ENCODE measurements at places on chromosomes 2 and 18. TPM values are rescaled to one million over a fixed set of nuclear protein-coding genes. Genes with fewer than 3 reads are reported as not detected.
A peak's percentile ranks its signal among the peaks of the same experiment; 100 is the strongest.

TRAPPC12 gene
- total RNA-seq, result 210 TPM

MEP1B gene
- total RNA-seq, result not detected

SNED1 gene
- total RNA-seq, result 14.9 TPM

ATP8B1 gene
- 25.3 TPM for total RNA-seq

GRCh38 chr2:203812294-203813221 lies 55.0 kb upstream of the CTLA4 start:
- no peak for DNase-seq
- no peaks in the 10 kb centered on the region for H3K27me3 ChIP-seq
- H3K27ac ChIP-seq, result no peak overlapping the region
- H3K36me3 ChIP-seq, result no peaks in the 10 kb centered on the region
- peaks cover 24% of the 10 kb centered on the region for H3K4me1 ChIP-seq

DNA sequence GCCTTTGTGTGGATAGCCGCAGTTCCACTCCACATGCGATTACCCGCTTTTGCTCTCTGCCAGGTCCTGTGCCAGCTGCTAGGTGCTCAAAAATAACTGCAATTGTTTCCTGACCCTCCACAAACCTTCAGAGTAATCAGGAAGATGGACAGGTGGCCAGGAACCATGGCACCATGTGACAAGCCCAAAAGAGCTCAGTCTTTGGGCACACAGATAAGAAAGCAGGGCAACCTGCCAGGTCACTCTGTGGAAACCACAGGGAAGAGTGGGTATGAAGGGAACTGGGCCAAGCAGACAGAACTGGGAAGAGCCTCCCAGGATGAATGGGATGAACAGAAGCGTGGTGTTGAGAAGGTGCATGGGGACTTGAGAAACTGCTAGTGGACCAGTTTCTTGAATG lies 79.4 kb upstream of the AGAP1 start:
- H3K4me1 ChIP-seq, result no peaks in the 10 kb centered on the region
- no peak overlapping the region for H3K4me3 ChIP-seq
- H3K36me3 ChIP-seq, result no peaks in the 10 kb centered on the region
- no peaks in the 10 kb centered on the region for H3K27me3 ChIP-seq

- no peaks in the 10 kb centered on the region for H3K4me1 ChIP-seq
- no peak overlapping the region for H3K4me3 ChIP-seq
- DNase-seq, result no peak
- H3K27me3 ChIP-seq, result no peaks in the 10 kb centered on the region
These were observed 41.8 kb downstream of the SMAD7 start for GRCh38 chr18:48908916-48909315.

GRCh38 chr2:197164141-197164754 lies 146.3 kb downstream of the ANKRD44 start:
- no peak for DNase-seq
- no peak overlapping the region for H3K27ac ChIP-seq
- H3K4me1 ChIP-seq, result peaks cover 4% of the 10 kb centered on the region
- H3K27me3 ChIP-seq, result no peaks in the 10 kb centered on the region
- peak overlapping the region; percentile 2 for H3K4me3 ChIP-seq

GRCh38 chr18:49682173-49682802 lies 120.4 kb downstream of the LIPG start:
- DNase-seq, result no peak
- no peaks in the 10 kb centered on the region for H3K27me3 ChIP-seq
- H3K4me3 ChIP-seq, result no peak overlapping the region
- no peaks in the 10 kb centered on the region for H3K36me3 ChIP-seq
- no peaks in the 10 kb centered on the region for H3K4me1 ChIP-seq

DNA sequence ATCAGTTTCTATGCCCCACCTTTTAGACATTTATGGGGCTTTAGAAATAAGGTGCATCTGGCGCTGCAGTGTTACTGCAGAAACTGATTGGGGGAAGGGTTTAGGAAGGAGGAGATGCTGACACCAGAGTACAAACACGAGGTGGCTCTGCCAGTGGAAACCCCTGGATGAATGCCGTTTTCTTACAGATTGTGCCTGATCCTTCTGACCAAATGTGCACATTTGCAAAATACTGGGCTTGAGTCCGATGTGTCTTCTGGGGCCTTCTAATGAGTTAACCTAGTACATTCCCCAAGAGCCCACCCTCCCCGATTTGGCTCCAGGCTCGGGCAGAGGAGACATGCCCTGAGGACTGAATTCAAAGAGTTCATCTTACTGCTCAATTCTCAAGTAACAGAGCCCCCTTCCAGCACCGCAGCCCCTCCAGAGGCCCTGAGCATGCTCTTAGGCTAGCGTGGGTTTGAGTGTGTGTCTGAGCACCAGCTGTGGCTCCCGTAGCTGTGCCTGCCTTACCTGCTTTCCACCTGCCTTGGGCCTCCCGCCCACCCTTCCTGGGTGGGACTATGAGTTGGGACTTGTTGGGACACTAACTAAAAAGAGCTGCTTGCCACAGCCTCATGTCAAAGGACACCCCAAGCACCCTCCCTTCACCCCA lies 116.7 kb upstream of the COPS8 start:
- H3K27ac ChIP-seq, result no peak overlapping the region
- peaks cover 10% of the 10 kb centered on the region for H3K27me3 ChIP-seq
- H3K36me3 ChIP-seq, result no peaks in the 10 kb centered on the region
- H3K4me3 ChIP-seq, result no peak overlapping the region

DNA sequence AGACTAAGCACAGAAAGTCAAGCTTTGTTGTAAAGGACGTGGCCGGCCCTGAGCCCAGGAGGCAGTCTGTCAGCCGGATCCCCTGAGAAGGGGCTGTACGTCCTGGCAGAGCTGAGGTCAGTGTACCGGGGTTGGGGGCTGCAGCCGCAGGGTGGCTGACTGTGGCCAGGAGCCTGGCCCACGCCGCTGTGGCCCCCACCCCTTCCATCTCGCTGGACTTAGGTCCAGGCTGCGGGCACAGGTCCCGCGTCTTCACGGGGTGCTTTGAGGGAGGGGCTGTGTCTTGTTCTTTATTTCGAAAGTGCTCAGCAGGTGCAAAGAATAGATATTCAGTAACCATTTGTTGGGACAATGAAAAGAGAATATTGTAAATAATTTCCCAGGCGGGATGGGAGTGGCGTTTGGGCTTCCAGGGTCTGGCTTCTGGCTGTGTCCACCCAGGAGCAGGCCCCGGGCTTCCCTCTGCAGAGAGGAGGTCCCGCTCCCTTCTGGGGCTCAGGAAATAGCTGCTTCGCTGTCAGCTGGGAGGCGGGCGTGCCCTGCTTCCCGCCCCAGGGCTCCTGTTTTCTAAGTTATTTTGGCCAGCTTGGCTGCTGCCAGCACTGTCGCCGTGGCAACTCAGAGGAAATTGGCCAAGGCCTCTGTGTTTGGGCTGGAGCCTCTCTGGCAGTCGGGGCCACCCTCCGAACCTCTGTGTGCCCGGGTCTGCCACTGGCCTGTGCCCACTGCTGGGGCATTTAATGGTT lies 7.4 kb downstream of the NFATC1 start:
- H3K27ac ChIP-seq, result peak overlapping the region; percentile 63
- peaks cover 70% of the 10 kb centered on the region for H3K4me1 ChIP-seq
- H3K4me3 ChIP-seq, result peak overlapping the region; percentile 24
- DNase-seq, result no peak
- no peaks in the 10 kb centered on the region for H3K27me3 ChIP-seq
- no peaks in the 10 kb centered on the region for H3K36me3 ChIP-seq

- H3K36me3 ChIP-seq, result peaks cover 22% of the 10 kb centered on the region
- no peaks in the 10 kb centered on the region for H3K27me3 ChIP-seq
- peaks cover 6% of the 10 kb centered on the region for H3K4me1 ChIP-seq
- peak overlapping the region; percentile 19 for H3K27ac ChIP-seq
These were observed 83.9 kb downstream of the ITSN2 start for GRCh38 chr2:24276349-24276899.

DNA sequence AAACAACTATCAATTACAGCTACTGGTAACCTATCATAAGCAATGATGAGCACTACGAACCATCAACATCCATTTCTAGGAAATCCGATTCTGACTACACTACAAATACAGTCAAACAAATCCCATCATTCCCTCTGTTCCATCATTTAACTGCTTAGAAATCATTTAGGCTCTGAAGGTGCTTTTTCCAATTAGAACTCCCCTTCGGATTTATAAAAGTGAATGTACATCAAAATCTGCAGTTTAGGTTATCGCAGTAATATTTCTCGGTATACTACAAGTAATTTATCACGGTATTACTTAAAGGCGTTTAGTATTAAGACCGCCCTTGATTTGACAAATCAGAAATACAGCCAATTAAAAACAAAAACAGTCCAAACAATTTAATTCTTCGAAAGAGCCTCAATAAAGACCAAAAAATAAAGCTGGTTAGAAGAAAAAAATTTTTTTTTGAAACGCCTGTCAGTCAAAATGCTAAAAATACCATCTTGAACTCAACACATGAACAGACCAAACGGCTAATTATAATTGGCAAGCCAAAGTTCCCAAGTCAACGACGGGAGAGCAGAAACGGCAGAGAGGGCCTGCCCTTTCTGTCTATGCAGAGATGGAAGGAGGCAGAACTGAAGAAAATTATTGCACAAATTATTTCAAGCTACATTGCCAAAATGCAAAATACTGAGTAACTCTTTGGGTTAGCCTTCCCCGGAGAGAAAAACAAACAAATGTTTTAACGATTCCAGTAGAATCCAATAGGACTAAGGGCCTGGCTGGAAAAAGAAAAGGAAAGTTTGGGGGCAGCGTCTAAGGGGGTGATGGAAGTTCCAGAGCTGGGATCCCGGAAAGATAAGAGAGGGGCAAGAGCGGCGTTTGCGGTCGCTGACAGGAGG lies 1.2 kb downstream of the VPS54 start:
- H3K4me1 ChIP-seq, result peaks cover 45% of the 10 kb centered on the region
- H3K27me3 ChIP-seq, result no peaks in the 10 kb centered on the region
- H3K4me3 ChIP-seq, result peak overlapping the region; percentile 83
- DNase-seq, result no peak
- H3K27ac ChIP-seq, result peak overlapping the region; percentile 99

GRCh38 chr18:8249811-8250210 lies 359.4 kb upstream of the RAB12 start:
- H3K27ac ChIP-seq, result no peak overlapping the region
- H3K4me3 ChIP-seq, result no peak overlapping the region
- H3K27me3 ChIP-seq, result no peaks in the 10 kb centered on the region
- peaks cover 3% of the 10 kb centered on the region for H3K36me3 ChIP-seq

- H3K27me3 ChIP-seq, result no peaks in the 10 kb centered on the region
- H3K4me1 ChIP-seq, result no peaks in the 10 kb centered on the region
- no peak overlapping the region for H3K4me3 ChIP-seq
- DNase-seq, result no peak
- peaks cover 3% of the 10 kb centered on the region for H3K36me3 ChIP-seq
These were observed 53.4 kb downstream of the STK25 start for GRCh38 chr2:241454837-241455485.

DNA sequence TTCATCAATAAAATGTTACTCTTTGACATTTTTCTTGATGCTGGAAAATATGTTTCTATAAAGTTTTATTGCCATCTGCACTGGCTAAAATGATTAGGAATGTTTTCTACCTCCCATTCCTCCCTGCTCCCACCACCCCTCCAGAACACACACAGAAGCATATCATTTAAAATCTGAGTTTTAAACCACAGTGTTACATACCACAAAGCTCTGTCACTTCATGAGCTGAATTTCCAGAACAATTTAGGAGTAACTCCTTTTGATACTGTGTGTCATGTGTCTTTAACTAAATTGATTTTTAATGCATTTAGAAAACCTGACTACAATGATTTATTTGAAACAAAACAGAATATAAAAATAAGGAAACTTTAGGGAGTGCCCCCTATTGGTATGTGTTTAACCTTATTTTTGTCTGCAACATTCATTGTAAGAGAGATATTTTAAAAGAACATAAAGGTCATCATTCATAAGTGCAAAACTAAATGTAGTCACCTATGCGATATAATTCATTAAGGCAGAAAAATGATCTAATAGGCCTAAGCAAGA lies 52.0 kb downstream of the FEZ2 start:
- H3K4me1 ChIP-seq, result no peaks in the 10 kb centered on the region
- no peak overlapping the region for H3K27ac ChIP-seq
- H3K27me3 ChIP-seq, result no peaks in the 10 kb centered on the region
- DNase-seq, result no peak

DNA sequence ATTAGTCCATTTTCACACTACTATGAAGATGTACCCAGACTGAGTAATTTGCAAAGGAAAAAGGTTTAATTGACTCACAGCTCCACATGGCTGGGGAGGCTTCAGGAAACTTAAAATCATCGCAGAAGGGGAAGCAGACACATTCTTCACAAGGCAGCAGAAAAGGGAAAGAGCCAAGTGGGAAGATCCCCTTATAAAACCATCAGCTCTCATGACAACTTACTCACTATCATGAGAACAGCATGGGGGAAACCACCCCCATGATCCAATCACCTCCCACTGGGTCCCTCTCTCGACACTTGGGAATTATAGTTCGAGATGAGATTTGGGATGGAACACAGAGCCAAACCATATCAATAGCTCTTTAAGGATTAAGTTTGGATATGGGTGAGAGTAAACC lies 246.1 kb upstream of the CYRIA start:
- H3K27me3 ChIP-seq, result no peaks in the 10 kb centered on the region
- H3K4me3 ChIP-seq, result no peak overlapping the region
- no peaks in the 10 kb centered on the region for H3K4me1 ChIP-seq
- no peaks in the 10 kb centered on the region for H3K36me3 ChIP-seq

DNA sequence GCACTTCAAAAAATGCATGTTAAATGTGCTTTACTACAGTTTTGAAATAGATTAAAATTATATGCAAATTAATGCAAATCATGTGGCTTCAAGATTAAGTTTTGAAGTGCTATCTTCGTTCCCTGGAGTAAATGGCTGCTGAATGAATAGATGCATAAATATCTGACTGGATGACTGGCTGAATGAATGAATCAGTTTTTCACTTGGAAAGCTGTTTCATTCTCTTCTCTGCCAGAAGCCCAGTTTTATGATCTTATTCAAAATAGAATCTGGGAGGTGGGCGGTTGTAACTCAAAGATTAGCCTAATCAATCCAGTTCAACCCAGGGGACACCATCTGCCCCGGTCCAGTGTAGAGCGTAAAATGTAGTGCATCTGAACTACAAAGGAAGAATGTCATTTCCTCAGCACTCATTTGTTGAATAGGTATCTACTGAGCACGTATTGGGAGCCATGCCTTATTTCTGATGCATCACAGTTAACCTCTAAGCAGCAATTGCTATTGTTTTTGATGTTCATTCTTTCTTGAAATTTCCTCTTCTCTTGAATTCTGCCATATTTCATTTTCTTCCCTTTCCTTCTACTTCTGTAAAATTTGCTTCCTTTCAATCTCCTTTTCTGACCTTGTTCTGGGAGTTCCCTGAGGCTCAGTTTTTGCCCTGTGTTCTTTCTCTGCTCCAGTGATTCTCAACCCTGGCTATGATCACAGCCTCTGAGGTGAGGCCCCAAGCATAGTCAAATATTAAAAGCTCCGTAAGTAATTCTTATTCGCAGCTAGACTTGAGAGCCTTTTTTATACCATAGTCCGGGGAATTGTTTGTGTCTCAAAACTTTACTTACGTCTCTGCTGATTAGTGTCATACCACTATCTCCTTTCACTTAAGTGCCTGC lies 282.7 kb downstream of the PARD3B start:
- no peak overlapping the region for H3K27ac ChIP-seq
- H3K27me3 ChIP-seq, result no peaks in the 10 kb centered on the region
- H3K4me3 ChIP-seq, result no peak overlapping the region
- DNase-seq, result no peak
- no peaks in the 10 kb centered on the region for H3K4me1 ChIP-seq
- no peaks in the 10 kb centered on the region for H3K36me3 ChIP-seq

Data from suprapubic skin (tissue), 4 donors.